ENCODE measurements at places on chromosomes 1 and 21.

- DNase-seq: no peak
Measured at GRCh38 chr1:47334765-47335435, 1.3 kb downstream of the CMPK1 start.

GRCh38 chr1:46128344-46128743, 4.1 kb downstream of the PIK3R3 start:
- no peak for DNase-seq

- DNase-seq: no peak
Measured at GRCh38 chr1:55747408-55747841, 532.3 kb upstream of the USP24 start.

GRCh38 chr1:208931936-208932335, 651.6 kb upstream of the CAMK1G start:
- DNase-seq: no peak

- DNase-seq: no peak
Measured at GRCh38 chr1:229108598-229109201, 162.2 kb upstream of the RAB4A start.

- DNase-seq: peak; percentile 20
Measured at GRCh38 chr1:55050283-55050682, 10.9 kb downstream of the PCSK9 start.

- DNase-seq: no peak
Measured at GRCh38 chr21:14886001-14886400, 178.8 kb downstream of the NRIP1 start.

DNA sequence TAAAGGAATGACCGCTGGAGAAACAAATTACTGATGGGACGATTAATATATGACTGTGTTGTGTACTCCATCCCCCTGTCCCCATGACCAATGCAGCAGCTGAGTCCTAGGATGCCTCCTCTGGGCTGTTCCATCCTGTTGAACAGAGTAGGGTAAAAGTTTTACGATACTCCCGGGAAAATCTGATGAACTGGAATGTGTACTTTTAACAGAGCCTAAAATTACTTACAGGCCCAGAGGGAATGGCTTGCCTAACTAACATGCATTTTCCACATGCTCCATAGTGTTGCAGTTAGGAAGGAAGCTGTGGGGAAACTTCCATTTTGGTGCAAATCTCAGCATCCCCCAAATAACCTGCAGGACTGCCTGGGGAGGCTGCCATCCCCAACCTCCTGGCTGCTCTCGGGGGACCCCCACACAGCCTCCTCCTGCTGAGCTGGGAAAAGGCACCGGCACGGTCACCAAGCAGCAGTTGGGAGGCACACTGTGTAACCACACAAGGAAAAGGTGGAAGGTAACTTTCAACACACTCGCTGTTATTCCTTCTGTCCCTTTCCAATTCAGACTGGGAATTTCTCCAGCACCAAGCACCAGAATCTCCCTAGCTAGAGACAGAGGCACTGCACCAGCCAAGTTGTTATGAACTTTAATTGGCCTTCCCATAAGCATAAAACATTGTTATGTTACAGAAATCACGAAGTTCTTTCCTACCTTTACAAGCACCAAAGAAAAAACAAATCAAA, 97.2 kb downstream of the BCAR3 start:
- no peak for DNase-seq

DNA sequence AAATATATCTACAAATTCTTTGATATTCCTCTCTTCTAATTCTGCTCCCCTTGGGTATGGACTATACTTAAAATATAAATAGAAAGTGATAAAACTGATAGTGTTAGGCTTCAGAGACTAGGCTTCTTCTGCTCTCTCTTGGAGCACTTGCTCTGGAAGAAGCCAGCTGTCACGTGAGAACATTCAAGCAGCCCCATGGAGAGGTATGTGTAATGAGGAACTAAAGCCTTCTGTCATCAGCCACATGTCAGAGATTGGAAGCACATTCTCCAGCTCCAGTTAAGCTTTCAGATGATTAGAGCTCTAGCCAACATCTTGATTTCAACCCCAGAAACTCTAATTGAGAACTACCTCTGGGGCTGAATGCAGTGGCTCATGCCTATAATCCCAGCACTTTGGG, 34.3 kb downstream of the XKR8 start:
- DNase-seq: no peak

DNA sequence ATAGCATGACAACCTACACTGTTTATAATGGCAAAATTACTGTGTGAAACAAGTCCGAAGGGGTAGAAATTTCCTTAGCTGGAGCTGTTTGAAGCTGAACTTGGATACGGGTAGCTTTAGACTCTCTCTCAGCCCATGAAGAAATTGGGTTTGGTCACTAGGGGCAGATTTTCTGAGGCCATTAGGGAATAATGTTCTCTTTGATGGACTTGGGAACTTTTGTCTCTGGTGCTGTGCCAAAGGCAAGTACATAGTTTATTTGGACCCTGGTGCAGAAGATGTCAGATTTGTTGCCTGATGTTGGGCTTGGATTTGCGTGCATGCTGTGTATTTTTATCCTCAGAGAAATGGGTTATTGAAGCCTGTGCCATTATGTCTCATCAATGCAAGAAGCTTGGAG, 109.6 kb downstream of the VPS13D start:
- no peak for DNase-seq

GRCh38 chr1:172976222-172977041, 74.3 kb downstream of the TNFSF18 start:
- DNase-seq: no peak

- no peak for DNase-seq
Measured at GRCh38 chr21:41611441-41611840, 103.5 kb upstream of the TMPRSS2 start.

GRCh38 chr1:110676970-110677369, 2.2 kb upstream of the KCNA3 start:
- no peak for DNase-seq

DNA sequence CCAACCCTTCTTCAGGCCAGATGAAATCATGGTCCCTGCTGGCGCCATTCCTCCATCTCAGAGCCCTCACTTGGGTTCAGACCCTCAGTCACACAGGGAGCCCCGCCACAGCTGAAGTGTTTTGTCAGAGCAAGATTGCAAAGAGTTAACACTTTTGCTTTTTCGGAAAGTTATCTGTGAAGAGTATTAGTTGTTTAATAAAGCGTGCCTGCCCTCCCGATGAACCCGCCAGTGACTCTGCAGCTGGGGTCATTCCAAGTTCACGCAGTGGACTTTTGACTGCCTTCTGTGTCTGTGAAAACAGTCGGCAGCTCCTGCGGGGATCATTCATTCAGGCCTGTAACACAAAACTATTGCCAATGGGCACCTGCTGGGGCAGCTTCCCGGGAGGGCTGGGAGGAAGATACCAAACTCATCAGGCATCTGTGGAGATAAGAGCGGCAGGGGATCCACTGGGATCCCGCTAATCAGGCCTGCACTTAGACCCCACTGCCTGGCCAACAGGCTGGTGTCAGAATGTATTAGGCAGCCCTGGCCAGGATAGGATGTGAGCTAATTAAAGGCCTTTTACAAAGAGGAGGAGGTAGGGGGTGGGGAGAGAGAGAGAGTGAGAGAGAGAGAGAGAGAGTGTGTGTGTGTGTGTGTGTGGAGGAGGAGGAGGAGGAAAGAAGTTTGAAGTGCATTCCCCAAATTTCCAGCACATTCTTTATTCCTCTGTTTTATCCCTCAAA, 184.5 kb downstream of the DHRS3 start:
- no peak for DNase-seq

- DNase-seq: no peak
Measured at GRCh38 chr1:217134857-217135568, 411.8 kb upstream of the ESRRG start.

GRCh38 chr1:113088972-113089371, 16.0 kb downstream of the LRIG2 start:
- no peak for DNase-seq

DNA sequence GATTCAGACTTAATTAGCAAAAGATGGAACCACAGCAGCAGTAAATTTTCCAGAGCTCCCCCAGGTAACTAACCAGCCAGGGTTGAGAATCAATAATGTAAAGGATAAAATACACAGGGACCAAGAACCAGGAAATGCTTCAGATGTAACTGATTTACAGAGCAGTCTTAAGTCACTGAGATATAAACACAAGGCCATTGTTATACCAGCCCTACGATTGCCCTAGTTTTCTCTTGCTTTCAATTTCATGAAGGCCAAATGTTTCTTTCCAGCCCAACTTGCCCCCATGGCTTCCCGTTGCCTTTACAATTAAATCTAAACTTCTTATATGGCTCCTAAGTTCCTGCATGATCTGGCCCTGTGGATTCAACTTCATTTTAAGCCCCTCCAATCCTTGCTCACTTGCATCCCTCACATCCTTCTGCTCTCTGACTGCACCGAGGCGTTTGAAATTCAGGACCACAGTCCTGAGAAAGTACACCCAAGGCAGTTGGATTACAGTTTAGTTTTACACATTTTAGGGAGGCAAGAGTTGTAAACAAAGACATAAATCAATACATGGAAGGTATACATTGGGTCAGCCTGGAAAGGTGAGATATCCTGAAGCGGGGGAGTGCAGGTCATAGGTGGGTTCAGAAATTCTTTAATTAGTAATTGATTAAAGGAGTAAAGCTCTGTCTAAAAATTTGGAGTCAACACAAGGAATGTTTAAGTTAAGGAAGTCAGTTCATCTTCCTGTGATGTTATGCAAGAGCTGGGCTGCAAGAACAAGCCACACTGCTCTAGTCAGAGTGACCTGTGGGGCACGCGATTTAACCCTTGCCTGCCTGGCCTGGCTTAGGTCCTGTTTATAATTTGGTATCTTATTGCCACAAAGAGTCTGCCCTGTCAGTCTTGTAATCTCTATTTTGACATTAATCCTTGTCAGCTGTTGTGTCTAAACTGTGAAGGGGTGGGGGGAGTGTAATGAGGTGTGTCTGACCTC, 69.9 kb upstream of the COG2 start:
- no peak for DNase-seq

DNA sequence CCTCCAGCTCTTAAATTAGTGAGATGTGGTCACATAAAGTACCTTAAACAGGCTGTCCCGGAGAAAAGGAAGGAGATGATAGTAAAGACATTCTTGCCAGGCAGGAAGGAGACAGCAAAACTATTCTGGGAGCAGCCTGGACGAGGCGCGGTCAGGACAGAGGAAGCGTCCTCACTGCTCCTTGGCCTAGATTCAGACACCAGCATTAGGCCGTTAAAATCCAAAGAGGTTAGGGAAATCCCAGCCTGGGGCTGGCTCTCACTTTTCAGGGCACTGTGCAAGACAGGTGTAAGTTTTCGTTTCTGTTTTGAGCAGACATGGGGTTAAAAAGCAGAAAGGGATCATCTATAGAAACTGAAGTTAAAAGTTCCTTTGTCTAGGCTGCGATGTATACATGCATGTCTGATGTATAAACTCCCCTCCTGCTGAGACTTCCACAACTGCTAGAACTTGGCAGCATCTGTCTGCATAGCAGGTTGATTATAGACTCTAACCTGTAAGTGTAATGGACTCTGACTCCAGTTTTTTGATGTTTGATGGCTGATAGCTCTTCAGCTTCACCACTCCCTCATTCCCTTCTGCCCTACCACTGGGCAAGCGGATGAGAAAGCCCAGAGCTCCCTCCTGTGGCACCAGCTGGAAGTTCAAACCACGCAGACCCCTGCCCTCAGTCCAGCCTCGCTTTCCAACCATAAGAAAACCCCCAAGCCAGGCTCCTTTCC, 21.5 kb downstream of the STPG1 start:
- peak; percentile 72 for DNase-seq

DNA sequence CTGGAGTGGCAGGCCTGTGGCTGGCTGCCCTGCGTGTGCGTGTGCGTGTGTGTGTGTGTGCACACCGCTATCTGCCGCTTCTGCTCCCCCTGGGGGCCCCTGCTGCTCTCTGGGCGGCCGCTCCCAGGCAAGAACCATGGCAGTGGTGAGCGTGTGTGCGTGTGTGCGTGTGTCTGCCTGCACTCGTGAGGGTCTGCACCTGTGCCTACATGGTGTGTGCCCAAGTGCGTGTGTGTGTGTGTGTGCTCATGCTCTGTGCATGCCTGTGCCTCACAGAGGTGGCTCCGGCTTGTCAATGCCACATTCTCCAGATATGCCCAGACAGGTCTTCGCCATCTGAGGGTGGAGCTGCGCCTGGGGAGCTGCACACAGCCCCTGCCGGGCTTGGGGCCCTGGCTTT, 18.7 kb upstream of the PEX10 start:
- DNase-seq: peak; percentile 73

- DNase-seq: no peak
Measured at GRCh38 chr1:207766569-207766968, 14.7 kb downstream of the CD46 start.

DNA sequence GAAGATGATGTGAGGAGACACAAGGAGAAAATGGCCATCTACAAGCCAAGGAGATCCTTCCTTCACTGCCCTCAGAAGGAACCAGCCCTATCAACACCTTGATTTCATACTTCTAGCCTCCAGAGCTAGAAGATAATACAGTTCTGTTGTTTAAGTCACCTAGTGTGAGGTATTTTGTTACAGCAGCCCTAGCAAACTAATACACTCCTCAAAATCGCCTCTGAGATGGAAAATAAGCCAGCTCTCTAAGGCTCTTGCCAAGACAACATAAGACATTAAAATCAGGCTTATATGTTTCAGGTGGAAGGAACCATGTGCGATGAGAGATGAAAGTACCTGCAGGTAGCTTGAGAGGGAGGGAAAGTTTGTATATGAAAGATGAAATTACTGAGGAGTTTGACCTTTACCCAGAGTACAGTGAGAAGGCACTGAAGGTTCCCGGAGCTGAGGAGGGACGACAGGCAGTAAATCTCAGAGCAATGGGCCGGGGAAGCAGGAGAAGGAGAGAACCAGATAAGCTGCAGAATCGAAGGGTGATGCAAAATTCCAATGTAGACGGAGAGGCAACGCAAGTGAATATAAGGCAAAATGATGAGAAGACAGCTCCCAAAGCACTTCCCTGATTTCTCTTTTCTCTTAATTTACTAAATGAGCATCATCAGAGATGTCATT, 84.7 kb downstream of the HHIPL2 start:
- no peak for DNase-seq

DNA sequence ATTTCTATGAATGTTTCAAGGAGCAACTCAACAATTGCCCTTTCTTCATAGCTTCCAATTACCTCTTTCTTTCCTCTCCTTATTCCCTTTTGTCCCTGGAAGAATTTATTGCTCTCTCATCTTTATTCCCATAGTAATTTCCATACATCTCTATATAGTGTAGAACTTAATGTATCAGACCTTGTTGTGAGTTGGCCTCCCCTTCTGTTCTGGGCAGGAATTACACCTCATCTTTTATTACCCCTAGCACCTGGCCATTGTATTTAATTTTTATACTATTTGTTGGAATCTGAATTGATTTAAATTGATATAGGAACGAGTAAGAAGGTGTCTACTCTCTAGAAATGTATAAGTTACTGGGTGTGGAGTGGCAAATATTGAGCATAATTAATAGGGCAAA, 114.5 kb downstream of the CACHD1 start:
- no peak for DNase-seq

Data from DMS79 treated with DMSO at 0.1 percent for 48 hours (cell line).